ENCODE measurements at places on chromosomes 13 and 19. TPM values are rescaled to one million over a fixed set of nuclear protein-coding genes. Genes with fewer than 3 reads are reported as not detected.

DNA sequence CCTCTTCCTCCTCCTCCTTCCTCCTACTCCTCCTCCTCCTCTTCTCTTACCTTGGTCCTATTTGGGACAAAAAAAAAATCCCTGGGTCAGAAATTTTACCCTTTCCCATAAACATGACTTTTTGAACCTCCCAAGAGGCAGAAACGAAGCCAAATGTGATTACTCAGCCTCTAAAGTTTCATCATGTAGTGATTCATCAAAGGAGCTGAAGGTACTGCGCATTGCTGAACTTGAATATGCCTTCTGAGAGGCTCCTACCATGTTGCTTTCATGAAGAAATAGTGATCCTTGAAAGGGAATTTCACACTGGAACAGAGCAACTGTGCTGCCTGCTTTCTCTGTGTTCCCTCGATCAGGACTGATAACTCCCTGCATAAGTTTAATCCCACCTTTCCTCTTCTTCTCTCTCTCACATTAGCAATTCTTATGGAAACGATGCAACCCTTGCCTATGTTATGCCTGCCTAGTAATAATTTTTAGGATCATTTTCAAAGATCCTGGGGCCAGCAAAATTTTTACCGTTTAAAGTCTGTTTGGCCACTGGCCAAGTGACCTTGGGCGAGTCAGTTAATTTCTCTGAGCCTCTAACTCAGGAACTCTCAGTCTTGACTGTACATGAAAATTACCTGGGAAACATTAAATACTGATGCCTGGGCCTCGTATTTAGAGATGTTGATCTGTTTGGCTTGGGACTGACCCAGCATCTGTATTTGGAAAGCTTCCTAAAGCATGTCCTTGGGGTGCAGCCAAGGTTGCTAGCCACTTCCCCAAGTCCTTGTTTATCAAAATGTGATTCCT, 149.5 kb downstream of the DCT start:
- peaks cover 56% of the 10 kb centered on the region for H3K4me1 ChIP-seq

DNA sequence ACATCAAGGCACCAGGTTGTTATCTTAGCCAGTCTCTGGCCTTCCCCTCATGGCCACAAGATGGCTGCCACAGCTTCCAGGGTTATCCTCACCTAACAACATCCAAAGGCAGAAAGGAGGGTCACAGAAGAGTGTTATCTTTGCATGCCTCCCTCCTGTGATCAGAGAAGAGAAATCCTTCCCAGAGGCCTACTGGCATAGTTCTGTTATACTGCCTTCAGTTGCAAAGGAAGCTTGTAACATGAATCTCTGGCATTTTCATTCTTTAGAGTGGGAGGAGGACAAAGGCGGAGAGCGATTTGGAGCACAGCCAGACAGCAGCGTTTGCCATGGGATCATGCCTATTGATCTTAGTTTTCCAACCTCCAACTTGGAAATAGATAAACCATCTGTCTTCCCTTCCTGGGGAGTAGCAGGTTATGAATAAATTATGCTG, 135.7 kb downstream of the DNAJC15 start:
- no peaks in the 10 kb centered on the region for H3K36me3 ChIP-seq
- DNase-seq: no peak
- H3K27ac ChIP-seq: no peak overlapping the region

GRCh38 chr19:21698215-21698614, 69.2 kb downstream of the ZNF100 start:
- no peaks in the 10 kb centered on the region for H3K36me3 ChIP-seq
- H3K27ac ChIP-seq: no peak overlapping the region
- no peaks in the 10 kb centered on the region for H3K4me1 ChIP-seq
- DNase-seq: no peak

DNA sequence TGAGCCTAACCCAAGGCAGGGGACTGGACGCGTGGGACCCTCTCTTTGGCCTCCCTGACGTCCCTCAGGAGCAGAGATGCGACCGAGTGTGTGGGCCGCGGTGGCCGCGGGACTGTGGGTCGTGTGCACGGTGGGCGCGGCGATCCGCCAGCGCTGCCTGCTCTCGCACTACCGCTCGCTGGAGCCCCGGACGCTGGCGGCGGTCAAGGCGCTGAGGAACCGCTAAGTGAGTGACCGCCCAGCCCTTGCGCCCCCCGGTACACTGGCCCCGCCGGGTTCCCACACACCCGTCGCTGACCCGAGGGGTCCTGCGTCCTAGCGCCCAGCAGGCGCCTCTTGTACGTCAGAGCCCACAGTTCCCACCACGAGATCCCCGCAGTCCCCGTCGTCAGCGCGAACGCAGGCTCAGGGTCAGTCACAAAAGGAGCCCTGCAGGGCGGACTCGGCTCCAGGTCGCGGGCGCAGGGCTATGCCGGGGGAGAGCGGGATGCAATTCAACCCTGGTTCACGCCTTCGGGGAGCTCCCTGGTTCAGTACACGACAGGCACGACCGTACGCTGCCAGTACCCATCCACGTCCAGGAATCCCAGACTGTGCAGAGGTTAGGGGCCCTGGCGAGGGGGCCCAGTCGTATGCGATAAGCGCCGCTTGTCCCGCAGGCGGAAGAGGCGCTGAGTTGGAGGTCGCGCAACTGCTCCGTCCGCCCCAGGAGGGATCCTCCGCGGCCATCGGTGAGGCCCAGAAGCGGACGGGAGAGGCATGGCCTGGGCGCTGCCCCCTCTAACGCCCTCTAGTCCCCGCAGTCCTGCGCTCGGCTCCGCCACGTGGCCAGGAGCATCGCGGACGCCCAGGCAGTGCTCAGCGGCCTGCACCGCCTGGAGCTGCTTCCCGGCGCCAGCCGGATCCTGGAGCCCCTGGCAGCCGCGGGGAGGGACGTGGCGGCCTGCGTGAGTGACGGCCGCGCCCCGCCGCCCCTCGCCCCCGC, 3.6 kb upstream of the IFNL2 start:
- peaks cover 31% of the 10 kb centered on the region for H3K27me3 ChIP-seq
- no peaks in the 10 kb centered on the region for H3K36me3 ChIP-seq
- H3K4me3 ChIP-seq: no peak overlapping the region
- peaks cover 2% of the 10 kb centered on the region for H3K4me1 ChIP-seq
- no peak overlapping the region for H3K27ac ChIP-seq

DNA sequence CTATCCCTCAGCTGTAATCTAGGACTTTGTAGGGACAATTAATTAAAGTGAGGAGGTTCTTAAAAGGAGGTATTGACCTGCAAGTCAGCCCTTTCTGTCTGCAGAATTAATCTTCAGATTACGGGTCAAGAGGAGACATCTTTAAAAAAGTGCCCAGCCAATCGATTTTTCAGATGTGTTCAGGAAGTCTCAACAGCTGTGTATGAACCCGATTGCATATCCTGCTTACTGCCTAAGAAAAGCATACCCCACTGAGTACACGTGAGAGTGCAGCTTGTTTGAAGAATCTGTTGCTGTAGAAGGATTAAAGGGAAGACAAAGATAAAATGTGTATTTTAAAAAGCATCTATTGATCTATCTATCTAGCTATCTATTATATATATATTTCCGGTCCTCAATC, 1194.5 kb downstream of the UQCRFS1 start:
- H3K27ac ChIP-seq: no peak overlapping the region
- no peaks in the 10 kb centered on the region for H3K4me1 ChIP-seq
- H3K27me3 ChIP-seq: no peaks in the 10 kb centered on the region
- no peaks in the 10 kb centered on the region for H3K36me3 ChIP-seq

GRCh38 chr19:42634409-42635232, 39.9 kb upstream of the CEACAM8 start:
- peak; percentile 68 for DNase-seq
- H3K27me3 ChIP-seq: peaks cover 13% of the 10 kb centered on the region
- no peaks in the 10 kb centered on the region for H3K36me3 ChIP-seq
- peaks cover 7% of the 10 kb centered on the region for H3K4me1 ChIP-seq

DNA sequence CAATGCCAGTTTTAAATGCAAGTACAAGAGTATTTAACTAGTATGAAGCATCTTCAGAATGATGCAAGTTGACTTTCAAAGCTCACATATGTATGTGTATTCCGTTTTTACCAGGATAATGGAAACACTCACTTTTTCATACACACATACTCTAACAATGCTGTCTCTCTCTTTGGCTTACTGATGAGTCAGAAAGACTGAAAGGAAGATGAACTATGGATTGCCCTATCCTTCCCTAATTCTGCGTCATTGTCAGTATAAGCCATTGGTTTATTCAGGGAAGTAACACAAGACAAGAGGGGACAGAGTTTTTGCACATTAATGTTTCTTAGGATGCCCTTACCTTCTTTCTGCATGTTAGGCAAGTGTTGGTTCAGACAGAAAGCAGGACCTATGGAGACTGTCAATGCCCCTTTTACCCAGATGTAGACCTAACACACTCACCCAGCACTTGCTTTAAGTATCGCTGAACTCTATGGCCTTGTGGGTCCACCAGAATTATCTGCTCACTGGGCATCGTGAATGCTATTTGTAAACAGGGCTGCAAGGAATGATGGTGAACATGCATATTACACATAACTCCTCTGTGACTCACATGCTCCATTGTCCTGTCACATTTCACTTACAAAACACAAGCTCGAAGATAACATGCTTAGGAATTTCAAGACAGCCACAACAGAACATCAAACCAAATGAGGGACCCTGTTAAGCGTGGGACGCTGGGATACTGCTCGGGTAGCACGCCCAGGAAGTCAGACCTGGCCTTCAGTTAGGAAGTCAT, 10.0 kb upstream of the OXGR1 start:
- H3K36me3 ChIP-seq: no peaks in the 10 kb centered on the region
- H3K27ac ChIP-seq: no peak overlapping the region

GRCh38 chr19:1725100-1726064, 27.9 kb upstream of the ONECUT3 start:
- H3K27me3 ChIP-seq: peaks cover 47% of the 10 kb centered on the region
- DNase-seq: peak; percentile 61
- H3K4me1 ChIP-seq: peaks cover 3% of the 10 kb centered on the region
- no peak overlapping the region for H3K27ac ChIP-seq
- peak overlapping the region; percentile 32 for H3K4me3 ChIP-seq
- no peaks in the 10 kb centered on the region for H3K36me3 ChIP-seq

- no peaks in the 10 kb centered on the region for H3K36me3 ChIP-seq
- peaks cover 16% of the 10 kb centered on the region for H3K27me3 ChIP-seq
- peaks cover 5% of the 10 kb centered on the region for H3K4me1 ChIP-seq
- no peak overlapping the region for H3K27ac ChIP-seq
- no peak overlapping the region for H3K4me3 ChIP-seq
Measured at GRCh38 chr19:55365245-55365644, 2.2 kb upstream of the GARIN5B start.

DNA sequence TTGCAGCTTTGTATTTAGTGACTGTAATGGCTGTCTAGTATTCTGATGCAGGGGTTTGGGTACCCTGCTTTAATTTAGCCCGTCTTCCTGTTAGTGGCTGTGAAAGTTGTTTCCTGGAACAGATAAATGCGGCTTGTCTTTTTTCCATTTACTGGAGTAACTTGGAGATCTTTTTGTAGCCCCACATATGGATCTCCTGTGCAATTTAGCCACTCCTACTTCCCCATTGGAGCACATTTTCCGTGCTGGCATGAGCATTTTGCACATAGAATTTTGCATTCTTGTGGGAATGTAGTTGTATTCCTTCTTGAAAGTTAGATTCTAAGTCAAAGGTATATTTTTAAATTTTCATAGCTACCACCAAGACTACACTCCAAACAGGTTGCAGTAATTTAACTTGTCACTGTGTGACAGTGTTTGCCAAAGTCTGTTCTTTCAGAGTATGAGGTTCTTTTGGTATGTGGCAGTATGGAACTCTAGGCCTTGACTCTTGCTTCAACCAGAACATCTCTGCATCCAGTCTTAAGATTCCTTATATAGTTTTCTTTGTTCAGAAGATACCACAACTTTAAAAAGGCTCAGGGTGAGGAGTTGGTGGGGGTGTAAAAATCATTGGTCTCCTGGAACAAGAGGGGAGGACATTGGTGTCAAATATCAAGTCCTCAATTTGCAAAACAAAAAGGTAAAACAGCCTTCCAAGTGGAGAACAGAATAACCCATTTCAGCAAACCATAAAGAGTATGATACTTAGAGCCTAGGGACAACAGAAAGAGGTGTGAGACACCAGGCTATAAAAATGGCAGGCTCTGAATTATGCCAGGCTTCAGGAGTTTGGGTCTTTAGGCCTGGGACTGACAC, 21.1 kb upstream of the CCDC97 start:
- no peaks in the 10 kb centered on the region for H3K27me3 ChIP-seq
- H3K27ac ChIP-seq: peak overlapping the region; percentile 38
- DNase-seq: no peak
- H3K36me3 ChIP-seq: peaks cover 59% of the 10 kb centered on the region
- H3K4me3 ChIP-seq: no peak overlapping the region

- H3K27me3 ChIP-seq: peaks cover 2% of the 10 kb centered on the region
- H3K27ac ChIP-seq: no peak overlapping the region
- DNase-seq: no peak
- H3K4me1 ChIP-seq: peaks cover 5% of the 10 kb centered on the region
- H3K36me3 ChIP-seq: peaks cover 5% of the 10 kb centered on the region
Measured at GRCh38 chr19:2250766-2251105, 1.6 kb downstream of the AMH start.

- H3K27me3 ChIP-seq: peaks cover 15% of the 10 kb centered on the region
- H3K27ac ChIP-seq: no peak overlapping the region
- no peaks in the 10 kb centered on the region for H3K36me3 ChIP-seq
- H3K4me3 ChIP-seq: no peak overlapping the region
- no peak for DNase-seq
Measured at GRCh38 chr13:24725379-24725778, 38.6 kb upstream of the RNF17 start.

GRCh38 chr13:108215436-108215835, at the start of gene LIG4:
Gene LIG4, minus strand, starts transcription at chr13:108215536. Its CDS starts 4,268 bp downstream, at chr13:108211268.
- H3K36me3 ChIP-seq: peaks cover 22% of the 10 kb centered on the region
- peak within 1 kb of the TSS; percentile 95 for H3K27ac ChIP-seq
- peak; percentile 90 for DNase-seq

- no peak for DNase-seq
- H3K27me3 ChIP-seq: peaks cover 30% of the 10 kb centered on the region
- H3K4me1 ChIP-seq: no peaks in the 10 kb centered on the region
- H3K36me3 ChIP-seq: no peaks in the 10 kb centered on the region
Measured at GRCh38 chr13:52838433-52839107, 9.9 kb downstream of the PCDH8 start.

GRCh38 chr19:2813235-2814160, 6.2 kb upstream of the ZNF554 start:
- no peak for DNase-seq
- H3K4me1 ChIP-seq: no peaks in the 10 kb centered on the region

CCDC122 gene
- total RNA-seq: 2.1 TPM

CCL25 gene
- 0.29 TPM for total RNA-seq

TRAPPC6A gene
- total RNA-seq: 27.3 TPM

GFY gene
- total RNA-seq: not detected

KLHL1 gene
- not detected for total RNA-seq

LHB gene
- not detected for total RNA-seq

NMRK2 gene
- not detected for total RNA-seq

NKPD1 gene
- 0.07 TPM for total RNA-seq

FCER2 gene
- 3.0 TPM for total RNA-seq

EBI3 gene
- 7.2 TPM for total RNA-seq

FFAR1 gene
- total RNA-seq: not detected

TMEM150B gene
- total RNA-seq: not detected

DOHH gene
- total RNA-seq: 17.0 TPM

CASP14 gene
- total RNA-seq: not detected

CRB3 gene
- total RNA-seq: 0.58 TPM

HNRNPM gene
- total RNA-seq: 242 TPM

SPPL2B gene
- total RNA-seq: 54.3 TPM

SLC7A1 gene
- 124 TPM for total RNA-seq

SMIM44 gene
- total RNA-seq: not detected

SGCG gene
- total RNA-seq: not detected

NLRP5 gene
- total RNA-seq: not detected

All from activated CD8-positive, alpha-beta T cell treated with anti-CD3 and anti-CD28 coated beads for 36 hours (primary cell).